ENCODE measurements at places on chromosomes 4 and X. TPM values are rescaled to one million over a fixed set of nuclear protein-coding genes. Genes with fewer than 3 reads are reported as not detected.

DNA sequence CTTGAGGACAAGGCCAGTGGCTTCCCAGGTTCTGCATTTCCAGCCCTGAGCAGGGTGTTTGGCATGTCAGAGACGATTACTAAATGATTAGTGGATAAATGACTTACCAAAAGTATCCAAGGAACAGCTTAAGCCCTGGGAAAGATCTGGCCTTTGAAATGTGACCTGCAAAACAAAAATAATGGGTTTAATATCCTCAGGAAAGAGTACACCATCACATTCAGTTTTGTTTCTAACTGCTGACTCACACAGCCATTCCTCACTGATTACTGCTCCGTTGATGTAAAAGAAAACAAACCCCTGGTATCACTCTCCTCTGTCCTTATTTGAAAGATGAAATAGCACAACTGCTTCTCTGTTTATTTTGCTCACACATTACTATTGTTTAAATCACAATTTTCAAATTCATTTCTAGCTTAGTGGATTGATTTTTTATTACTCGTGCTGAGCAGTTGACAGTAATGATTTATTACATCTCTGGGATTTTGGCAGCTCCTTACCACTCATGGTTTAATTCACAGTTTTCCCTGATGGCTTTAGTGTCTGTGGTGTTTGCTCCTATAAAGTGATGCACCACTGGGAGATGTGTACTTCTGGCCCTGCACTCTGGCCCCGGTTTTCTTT, 117.0 kb downstream of the CBLL2 start:
- DNase-seq, result peak; percentile 71

DNA sequence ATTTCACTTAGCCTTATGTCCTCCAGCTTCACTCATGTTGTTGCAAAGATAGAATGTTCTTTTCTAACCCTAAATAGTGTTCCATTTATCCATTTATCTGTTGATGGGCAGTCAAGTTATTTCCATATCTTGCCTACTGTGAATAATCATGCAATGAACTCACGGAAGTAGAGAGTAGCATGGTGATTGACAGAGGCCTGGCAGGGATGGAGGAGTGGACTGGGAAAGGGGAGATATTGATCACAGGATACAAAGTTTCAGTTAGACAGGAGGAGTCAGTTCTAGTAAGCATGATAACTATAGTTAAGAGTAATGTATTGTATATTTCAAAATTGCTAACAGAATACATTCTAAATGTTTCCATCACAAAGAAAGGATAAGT, 10.3 kb upstream of the CLNK start:
- DNase-seq, result no peak

- DNase-seq, result no peak
Observed at GRCh38 chr4:175335331-175335730, 417.2 kb downstream of the ADAM29 start.

DNA sequence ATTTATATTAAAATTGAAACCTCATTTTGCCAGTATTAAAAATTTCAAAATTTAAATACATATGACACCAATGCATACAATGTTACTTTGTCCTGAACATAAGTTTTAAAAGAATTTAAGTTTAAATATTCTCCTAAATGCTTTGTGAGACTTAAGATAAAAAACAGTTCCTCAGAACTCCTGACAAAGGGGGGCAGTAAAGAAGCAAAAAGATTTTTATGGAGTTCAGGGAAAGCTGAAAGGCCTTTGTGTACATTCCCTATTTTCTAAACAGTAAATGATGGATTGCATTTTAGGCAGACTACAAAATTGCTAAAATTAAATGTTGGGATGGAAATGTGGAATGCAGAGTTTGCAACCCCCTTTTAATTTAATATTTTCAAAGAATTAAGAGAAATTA, 81.7 kb downstream of the SNCA start:
- DNase-seq, result peak; percentile 17

- DNase-seq, result no peak
Observed at GRCh38 chr4:96729641-96730040, 889.7 kb downstream of the PDHA2 start.

DNA sequence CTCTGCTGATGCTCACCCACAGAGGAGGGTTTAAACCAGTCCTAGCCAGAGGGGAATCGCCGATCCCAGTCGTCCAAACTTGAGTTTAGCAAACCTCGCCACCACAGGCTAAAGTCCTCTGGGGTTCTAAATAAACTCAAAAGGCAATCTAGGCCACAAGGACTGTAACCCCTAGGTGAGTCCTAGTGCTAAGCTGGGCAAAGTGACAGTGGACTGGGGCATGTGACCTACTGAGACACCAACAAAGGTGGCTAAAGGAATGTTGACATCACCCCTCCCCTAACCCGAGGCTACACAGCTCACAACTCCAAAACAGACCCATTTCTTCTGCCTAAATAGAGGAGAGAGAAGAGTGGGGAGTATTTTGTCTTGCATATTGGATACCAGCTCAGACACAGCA, 142.8 kb upstream of the PRDX4 start:
- DNase-seq, result no peak

DNA sequence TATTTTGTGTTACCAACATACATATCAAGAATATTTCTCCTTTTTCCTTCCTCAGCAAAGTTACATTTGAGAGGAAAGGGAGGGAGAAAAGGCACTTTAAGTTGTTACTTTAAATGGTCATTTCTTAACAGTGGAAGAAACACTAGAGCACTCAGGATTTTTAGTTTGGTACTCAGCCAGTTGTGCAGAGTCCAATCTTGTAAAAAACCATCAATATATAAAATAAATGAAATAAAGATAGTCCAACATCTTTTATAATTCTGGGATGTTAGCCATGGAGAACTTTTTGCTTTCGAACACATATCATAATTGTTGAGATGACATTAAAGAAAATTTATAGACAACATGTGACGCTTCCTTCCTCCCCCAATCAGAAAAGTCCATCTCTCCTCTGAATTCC, 253.8 kb downstream of the QDPR start:
- DNase-seq, result no peak

DNA sequence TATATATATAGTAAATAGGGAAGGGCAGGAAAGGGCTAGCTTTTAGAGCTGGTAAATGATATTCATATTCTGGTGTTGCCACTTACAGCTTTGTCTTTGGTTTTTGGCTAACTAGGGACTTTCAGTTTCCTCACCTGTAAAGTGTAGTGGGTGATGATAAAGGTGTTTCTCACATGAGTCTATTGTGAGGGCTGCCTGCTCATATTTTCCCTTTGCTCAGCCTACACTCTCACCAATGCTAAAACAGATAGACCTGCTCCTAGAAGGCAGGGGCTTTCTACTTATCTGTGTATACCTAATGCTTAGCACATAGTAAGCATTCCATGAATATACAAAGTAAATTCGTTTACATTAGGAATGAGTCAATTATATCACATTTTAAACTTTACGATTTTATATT, 137.2 kb upstream of the HS3ST1 start:
- DNase-seq, result no peak

- no peak for DNase-seq
Observed at GRCh38 chrX:124348885-124349453, 2.6 kb downstream of the SH2D1A start.

GRCh38 chrX:31658360-31658759, 586.5 kb upstream of the FTHL17 start:
- peak; percentile 3 for DNase-seq

TMEM47 gene
- 5.4 TPM for total RNA-seq

TLR3 gene
- total RNA-seq, result 0.51 TPM

TCEAL5 gene
- not detected for total RNA-seq

GRPR gene
- total RNA-seq, result under 0.01 TPM

Measured in dermis microvascular lymphatic vessel endothelial cell (primary cell).